EL (cell line): ENCODE measurements at places on chromosomes 1 and 21.
A peak's percentile ranks its signal among the peaks of the same experiment; 100 is the strongest.

DNA sequence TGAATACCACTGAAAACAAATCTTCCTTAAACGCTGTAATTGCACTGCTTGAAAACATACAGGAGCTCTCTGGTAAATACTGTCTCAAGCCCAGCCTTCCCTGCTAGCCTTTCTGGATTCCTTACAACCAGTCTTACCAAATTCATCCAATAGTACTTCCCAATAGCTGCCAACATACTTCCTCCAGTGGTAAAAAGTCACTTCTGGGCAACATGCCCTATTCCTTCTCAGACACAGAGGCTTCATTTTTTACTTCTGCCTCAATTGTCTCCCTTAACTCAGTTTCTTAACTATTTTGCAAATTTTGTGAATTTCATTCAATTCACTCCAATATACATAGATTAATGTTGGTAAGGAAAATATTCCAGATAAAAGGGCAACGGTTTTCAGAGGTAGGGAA, 166.3 kb downstream of the TBX15 start:
- no peak for DNase-seq

DNA sequence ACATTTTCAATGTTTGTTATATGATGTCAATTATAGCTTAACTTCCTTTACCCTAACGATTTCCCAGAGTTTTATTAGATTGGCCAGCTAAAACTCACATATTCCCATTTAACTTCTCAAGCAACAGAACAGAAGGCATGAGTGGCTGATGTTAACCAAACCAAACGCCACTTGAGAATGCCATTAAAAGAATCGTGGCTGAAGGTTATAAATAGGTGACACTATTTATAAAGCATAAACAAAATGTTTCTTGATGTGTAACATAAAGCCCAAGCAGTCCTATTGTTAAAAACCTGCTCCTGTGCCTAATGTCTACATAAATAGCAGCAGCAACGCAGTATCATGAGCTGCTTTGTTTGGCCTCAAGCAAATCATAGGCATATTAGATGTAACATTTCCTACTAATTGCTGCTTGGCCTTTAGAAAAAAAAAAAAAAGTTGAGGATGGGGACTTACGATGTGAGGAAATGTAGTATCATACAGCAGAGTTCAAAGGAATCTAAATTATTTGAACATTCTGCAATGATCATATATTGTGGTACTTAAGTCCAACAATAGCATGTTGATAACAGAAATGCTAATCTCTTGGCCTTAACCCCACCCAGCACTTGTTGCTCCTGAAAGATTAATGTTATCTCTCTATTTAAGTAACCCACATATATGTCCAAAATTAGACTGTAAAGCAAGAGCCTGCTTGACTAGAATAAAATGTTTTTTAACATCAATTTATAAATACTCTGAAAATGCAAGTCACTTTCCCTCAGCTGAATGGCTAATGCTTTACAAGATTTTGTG, 106.0 kb downstream of the ESRRG start:
- DNase-seq, result no peak

DNA sequence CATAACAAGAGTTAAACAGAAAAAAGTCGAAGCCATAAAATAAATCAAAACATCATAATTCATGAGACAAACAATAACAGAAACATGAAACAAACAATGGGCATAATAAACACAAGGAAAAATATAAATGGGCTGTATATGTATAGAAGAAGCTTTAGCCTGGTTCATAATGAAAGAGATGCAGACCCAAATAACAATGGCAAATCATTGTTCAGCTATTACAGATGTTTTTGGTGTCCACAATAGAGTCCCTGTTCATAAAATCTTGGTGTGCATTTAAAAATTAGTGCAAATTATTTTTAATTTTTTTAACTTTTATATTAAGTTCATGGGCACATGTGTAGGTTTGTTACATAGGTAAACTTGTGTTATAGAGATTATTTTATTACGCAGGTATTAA, 1185.9 kb upstream of the B3GALT2 start:
- no peak for DNase-seq

DNA sequence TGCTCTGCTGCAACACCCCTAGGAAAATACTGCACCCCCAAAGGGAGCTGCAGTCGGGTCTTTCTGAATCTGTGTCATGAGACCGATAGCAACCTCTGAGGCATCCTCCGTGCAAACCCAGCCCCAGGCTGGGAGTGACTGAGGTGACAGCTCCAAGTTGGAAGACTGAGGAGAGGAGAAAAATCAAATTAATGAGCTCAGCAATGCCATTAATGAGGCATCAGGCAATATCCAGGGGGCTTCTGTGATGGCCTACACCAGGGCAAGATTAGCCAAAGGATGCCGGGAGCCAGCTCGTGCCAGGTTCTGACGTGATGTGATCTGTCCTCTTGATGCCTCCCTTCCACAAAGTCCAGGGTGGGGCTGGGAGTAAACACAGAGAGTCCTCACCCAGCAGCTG, 30.8 kb upstream of the PSMB2 start:
- DNase-seq, result no peak

GRCh38 chr1:203592156-203592555, 34.5 kb upstream of the ATP2B4 start:
- DNase-seq, result no peak

GRCh38 chr1:32749771-32750170, 47.2 kb upstream of the SYNC start:
- DNase-seq, result no peak

DNA sequence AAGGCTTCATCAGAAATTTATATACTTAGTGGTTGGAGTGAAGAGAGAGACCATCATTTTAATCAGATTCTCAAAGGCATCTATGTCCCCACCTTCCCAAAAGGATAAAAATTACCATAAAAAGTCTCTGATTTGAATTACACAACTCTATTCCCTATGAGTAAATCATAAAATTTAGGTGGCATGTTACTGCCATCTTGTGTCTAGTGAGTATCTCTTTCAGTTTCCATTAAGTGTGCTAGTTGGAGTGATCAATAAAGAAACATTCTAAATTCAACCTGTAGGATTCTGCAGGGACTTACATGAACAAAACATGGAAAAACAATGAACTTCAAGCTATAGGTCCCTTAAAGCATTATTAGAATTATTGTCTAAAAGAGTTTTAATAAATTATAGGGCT, 655.4 kb downstream of the LTN1 start:
- peak; percentile 71 for DNase-seq

GRCh38 chr1:27220096-27220495, 14.3 kb upstream of the WDTC1 start:
- DNase-seq, result no peak

GRCh38 chr1:237383791-237384190, 341.8 kb downstream of the RYR2 start:
- peak; percentile 2 for DNase-seq

- no peak for DNase-seq
Observed at GRCh38 chr1:39205781-39206464, 1.4 kb downstream of the MACF1 start.

GRCh38 chr1:154813300-154813816, 56.7 kb downstream of the KCNN3 start:
- DNase-seq, result peak; percentile 69

GRCh38 chr1:232764458-232765251, 40.6 kb upstream of the MAP10 start:
- DNase-seq, result no peak

DNA sequence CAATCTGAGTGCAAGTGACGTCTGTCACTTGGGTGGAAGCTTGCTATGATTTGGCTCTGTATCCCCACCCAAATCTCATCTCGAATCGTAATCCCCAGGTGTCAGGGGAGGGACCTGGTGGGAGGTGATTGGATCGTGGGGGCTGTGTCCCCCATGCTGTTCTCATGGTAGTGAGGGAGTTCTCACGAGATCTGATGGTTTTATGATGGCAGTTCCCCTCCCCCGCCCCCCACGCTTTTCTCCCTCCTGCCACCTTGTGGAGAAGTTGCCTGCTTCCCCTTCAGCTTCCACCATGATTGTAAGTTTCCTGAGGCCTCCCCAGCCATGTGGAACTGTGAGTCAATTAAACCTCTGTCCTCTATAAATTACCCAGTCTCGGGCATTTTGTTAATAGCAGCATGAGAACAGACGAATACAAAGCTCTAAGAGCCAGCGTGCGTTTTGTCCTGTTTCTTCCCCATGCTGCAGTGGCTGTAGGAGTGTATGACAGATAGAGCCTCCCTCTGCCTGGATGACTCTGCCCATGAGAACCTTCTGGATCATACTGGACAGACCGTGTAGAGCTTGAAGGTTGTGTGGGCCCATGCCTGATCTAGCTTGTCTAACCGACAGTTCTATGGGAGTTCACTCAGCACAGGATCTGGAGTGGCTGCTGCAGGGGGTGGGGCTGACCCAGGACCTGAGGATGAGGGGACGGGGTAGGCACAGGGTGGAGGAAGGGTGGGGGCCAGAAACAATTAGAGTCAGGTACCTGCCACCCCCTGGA, 139.7 kb upstream of the ERRFI1 start:
- no peak for DNase-seq

DNA sequence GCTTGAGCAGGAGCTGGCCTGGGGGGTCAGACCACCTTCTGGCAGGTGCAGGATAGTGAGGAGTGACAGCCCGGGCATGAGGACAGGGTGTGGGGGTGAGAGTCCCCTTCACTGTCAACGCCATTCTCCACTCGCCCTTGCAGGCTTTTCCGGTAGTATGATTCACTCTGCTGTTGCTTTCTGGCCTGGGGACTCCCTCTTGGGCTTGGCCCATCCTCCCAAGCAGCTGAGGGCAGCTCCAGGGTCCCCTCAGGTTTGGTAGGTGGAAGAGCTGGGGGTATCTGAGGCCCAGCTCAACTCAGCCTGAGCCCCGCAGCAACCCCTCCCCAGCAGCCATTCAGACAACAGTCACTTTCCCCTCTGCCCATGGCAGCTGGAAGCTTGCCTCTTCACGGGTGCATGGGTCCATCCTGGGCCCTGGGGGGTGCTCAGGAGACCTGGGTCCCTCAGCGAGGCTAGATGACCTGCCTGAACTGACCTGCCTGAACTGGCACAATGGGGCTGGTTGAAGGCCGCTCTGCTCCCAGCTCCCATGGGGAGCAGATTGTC, 1.3 kb downstream of the CLDN19 start:
- no peak for DNase-seq

DNA sequence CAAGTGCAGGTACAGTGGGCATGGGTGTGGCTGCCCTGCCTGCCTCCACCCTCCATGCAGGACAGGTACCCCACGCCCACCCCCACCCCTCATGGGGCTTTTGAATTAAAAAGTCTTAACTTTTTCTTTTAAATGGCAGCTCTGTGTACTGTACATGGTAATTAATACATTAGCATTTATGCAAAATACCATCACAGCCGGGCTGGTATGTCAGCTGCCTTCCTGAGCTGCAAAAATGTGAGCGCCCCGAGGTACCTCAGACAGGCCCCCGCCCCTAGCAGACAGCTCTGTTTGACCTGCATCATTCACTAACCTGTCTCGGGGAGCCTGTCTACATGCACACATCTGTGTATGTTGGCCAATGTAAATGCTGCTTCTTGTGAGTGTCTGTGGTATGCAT, 42.2 kb upstream of the POU3F1 start:
- no peak for DNase-seq

DNA sequence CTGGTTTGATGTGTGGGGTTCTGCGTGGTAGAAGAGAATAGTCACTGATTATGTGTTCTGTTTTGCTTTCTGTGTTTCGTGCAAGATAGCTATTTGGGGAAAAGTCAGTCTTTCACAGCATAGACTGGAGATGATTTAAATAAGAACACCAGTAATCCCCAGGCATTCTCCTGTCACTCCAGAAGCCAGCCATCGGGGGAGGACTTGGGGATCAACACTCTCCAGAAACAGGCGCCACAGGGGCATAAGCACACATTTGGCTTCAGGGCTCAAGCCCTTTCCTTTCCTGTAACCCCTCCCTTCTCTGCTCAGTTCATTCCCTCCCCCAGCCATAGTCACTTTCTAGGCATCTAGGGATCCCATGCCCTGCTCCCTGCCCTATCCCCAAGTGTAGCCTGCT, 97.3 kb upstream of the BEND5 start:
- DNase-seq, result no peak

- DNase-seq, result no peak
Observed at GRCh38 chr21:28827422-28827821, 165.3 kb downstream of the LTN1 start.

GRCh38 chr1:99176753-99177152, 87.5 kb upstream of the PLPPR4 start:
- no peak for DNase-seq

- DNase-seq, result no peak
Observed at GRCh38 chr1:11991969-11992676, 11.9 kb downstream of the MFN2 start.

GRCh38 chr1:234270581-234271242, 102.5 kb upstream of the COA6 start:
- DNase-seq, result peak; percentile 25

- no peak for DNase-seq
Observed at GRCh38 chr1:64197076-64197475, 6.3 kb upstream of the UBE2U start.

- DNase-seq, result no peak
Observed at GRCh38 chr1:108936170-108936569, 27.1 kb downstream of the CLCC1 start.

DNA sequence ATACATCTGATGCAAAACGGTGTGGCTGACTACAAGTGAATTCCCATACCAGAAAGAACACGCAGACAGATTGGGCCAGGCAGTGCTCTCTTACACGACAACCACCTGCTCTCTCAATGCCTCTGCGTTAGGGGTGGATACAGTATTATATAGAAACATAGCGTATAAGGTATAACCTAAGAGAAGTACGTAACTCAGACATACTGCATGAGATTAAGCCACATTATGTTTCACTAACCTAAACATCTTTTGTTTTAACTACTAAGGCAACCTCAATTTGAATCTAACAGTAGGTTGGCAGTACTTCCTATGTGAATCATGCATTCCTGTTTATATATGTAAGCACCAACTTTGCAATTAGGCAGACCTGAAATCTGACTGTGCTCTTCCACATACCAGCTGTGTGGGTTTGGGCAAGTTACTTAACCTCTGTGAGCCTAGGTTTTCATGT, 58.1 kb upstream of the COA6 start:
- peak; percentile 72 for DNase-seq

DNA sequence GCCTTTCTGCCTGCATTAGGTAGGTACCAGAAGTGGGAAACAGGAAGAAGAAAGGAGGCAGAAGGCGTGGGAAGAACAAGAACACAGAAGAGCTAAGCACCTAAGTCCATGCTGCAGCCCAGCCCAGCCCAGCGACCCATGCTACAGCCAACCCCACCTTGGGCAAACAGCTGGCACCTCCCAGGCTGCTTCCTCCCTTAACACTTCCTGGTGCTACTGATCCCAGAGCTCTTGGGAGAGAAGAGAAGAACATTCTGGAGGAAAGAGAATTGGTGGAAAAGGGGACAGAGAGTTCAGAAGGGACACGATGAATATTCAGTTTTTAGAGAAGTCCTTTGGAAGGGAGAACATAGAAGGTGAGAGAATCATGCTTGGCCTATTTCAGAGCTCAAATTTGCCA, 28.5 kb downstream of the PLEKHA6 start:
- DNase-seq, result no peak

GRCh38 chr1:28926629-28927265, 12.4 kb downstream of the EPB41 start:
- DNase-seq, result no peak

GRCh38 chr1:18126616-18127015, 19.0 kb downstream of the IGSF21 start:
- no peak for DNase-seq

GRCh38 chr21:43684424-43684823, 25.1 kb downstream of the RRP1B start:
- DNase-seq, result no peak

- DNase-seq, result no peak
Observed at GRCh38 chr1:203631946-203632345, 5.3 kb downstream of the ATP2B4 start.

GRCh38 chr1:225815526-225816178, 5.7 kb downstream of the EPHX1 start:
- DNase-seq, result no peak

GRCh38 chr1:8941906-8942305, 3.8 kb upstream of the CA6 start:
- peak; percentile 63 for DNase-seq
